ENCODE measurements at places on chromosomes 6 and 20.

GRCh38 chr20:49762940-49763766 is 49.5 kb upstream of the B4GALT5 start:
- DNase-seq, result no peak

DNA sequence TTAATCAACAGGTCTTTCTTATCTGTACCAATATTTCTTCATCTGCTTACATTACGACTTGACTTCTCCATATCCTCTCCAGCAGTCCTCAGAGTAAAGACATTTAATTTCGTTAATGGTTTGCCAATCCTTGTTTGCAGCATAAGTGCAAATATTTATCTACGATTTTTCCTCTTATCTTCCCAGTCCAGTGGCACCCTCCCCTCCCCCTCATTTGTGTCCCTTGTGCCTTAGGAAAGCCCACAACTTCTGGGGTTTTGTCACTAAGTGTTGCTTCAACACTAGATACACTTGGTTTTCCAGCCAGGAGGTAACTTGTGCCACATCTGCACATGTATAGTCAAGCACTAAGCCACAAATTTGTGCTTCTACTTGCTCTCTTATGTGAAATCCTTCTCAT is 327.2 kb downstream of the CBLN4 start:
- no peak for DNase-seq

- no peak for DNase-seq
Measured at GRCh38 chr6:116887894-116888293, 10.9 kb downstream of the RFX6 start.

DNA sequence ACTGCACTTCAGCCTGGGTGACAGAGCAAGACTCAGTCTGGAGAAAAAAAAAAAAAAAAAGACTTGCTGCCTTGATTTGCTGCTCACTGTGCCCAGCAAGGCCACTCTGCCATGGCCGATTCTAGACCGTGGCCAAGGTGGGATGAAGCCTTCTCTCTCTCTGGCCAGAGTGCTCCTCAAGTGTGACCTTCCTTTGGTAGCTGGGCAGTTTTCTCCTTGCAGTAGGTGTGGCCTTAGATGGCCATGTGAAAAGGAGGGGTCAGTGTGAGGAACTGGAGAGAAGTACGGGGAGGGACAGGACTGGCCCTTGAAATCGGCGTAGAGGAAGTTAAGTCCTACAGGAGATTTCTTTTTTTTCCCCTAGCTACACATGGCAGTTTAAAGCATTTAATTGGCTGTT is 272.0 kb downstream of the ARID1B start:
- no peak for DNase-seq

DNA sequence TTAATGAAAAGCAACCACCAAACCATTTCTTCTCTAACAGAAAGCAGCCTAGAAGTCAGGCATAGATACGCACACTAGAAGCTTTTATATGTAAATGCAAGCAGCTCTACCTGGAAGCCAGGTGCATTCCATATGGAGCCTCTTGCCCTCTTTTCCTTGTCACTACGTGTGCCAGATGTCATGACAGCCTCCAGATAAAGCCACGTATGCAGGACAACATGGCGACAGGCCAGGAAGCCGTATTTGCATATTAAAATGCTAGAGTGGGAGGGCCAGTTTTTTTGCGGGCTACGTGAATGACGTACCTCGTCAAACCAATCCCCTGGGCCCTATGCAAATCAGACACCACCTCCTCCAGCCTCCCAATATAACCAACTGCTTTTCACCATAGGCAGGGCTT is 308.1 kb upstream of the SPTLC3 start:
- DNase-seq, result no peak

DNA sequence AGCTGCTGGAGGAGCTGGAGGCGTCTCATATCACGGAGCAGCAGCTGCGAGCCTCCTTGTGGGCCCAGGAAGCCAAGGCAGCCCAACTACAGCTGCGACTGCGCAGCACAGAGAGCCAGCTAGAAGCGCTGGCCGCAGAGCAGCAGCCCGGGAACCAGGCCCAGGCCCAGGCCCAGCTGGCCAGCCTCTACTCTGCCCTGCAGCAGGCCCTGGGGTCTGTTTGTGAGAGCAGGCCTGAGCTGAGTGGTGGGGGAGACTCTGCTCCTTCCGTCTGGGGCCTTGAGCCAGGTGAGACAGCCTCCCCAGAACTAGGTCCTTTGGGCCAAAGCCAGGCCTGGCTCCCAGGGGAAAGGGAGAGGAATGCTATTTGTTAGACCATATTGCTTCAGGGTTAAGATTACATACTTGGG is 31.7 kb downstream of the C20orf173 start:
- no peak for DNase-seq

DNA sequence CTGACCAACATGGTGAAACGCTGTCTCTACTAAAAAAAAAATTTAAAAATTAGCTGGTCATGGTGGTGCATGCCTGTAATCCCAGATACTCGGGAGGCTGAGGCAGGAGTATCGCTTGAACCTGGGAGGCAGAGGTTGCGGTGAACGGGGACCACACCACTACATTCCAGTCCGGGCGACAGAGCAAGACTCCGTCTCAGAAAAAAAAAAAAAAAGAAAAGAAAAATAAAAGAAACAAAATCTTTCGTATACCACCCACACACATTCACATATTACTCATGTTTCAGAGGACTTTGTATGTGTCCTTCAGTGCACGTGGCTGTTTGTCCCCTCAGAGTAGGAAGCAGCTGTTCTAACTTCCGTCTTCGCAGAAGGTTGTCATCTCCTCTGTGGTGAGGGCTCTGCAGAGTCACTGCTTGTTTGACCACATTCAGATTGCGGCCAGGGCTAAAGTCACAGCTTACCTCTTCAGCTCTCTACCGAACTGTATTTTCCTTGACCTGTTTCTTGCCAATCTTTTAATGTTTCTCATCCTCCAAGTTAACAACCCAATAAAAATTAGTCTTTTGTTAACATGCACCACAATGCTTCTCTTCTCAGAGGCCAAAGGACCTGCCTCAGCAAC is 36.6 kb upstream of the HIVEP1 start:
- peak; percentile 64 for DNase-seq

GRCh38 chr6:57158658-57159057 is 13.5 kb upstream of the BAG2 start:
- no peak for DNase-seq

- no peak for DNase-seq
Measured at GRCh38 chr6:94177429-94177828, 758.1 kb upstream of the EPHA7 start.

GRCh38 chr6:33091957-33092356 is 16.2 kb downstream of the HLA-DPB1 start:
- DNase-seq, result peak; percentile 66

GRCh38 chr6:139369568-139370282 is 4.7 kb downstream of the CITED2 start:
- DNase-seq, result peak; percentile 33

Data from GM10248 (cell line).